ENCODE measurements at places on chromosomes 5 and 9.

DNA sequence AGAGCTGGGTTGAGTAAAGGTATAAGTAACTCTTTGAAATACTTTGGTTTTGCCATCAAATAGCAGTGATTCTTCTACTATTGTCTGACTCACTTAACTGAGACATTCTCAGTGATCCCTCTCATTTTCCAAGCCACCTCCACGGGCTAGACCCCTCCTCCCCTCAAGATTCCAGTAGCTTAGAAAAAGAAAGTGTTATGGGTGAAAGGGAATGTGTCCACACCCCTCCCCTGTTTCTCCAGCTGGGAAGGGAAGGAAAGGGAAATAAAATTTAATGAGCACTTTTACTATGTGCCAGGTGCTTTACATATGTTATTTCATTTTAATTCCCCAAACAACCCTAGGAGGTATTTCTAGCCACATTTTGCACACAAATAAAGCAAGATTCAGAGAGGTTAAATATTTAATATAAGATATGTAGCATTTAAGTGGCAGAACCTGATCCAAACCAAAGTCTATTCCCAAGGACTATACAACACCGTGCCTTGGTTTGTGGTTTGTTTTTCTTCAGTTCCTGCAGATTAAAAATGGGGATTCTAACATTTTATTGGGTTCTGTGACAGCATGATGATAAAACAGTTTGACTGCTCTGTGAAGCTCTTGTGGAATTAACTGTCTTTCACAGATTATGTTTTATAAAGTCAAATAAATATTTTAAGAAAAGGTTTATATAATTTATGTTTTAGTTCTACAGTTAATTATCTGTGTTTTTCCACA, 135.9 kb downstream of the ZSWIM6 start:
- DNase-seq: no peak

GRCh38 chr5:157855404-157855994, 3.4 kb downstream of the CLINT1 start:
- DNase-seq: no peak

DNA sequence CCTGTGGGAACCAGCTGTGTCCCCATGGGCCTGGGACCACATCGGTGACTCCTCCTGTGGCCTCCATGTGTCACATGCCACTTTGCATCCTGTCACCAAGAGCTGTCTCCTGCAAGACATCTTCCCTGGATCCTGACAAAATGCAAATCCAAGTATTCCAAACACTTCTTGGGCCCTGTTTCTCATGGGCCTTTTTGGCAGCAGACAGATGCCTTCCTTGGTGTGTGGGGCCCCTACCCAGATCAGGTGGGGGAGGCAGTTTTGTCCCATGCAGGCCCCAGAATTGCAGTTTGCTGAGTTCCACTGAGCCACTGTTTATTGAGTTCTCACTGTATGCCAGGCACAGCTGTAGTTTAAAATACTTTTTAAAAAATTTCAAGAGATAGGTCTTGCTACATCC, 62.5 kb upstream of the GABRP start:
- no peak for DNase-seq

- DNase-seq: no peak
These were observed 96.3 kb downstream of the ANKRD33B start for GRCh38 chr5:10660135-10660534.

DNA sequence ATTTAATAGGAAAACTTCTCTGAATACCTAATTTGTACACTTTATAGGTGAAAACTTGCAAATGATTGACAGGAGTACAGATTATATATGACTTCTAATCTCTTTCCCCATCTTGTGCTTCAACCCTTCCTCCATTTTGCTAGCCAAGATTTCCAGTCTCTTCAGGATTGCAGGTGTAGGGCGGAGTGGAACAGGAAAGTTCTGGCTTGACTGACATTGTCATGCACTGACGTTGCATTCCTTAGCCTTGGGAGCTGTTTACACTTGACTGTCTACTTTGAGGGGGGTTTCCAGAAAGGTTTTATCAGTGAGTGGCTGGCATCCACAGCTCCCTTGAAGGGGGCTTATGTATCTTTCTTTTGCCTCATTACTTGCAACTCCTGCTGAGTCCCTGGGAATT, 34.1 kb upstream of the GRIA1 start:
- DNase-seq: no peak

DNA sequence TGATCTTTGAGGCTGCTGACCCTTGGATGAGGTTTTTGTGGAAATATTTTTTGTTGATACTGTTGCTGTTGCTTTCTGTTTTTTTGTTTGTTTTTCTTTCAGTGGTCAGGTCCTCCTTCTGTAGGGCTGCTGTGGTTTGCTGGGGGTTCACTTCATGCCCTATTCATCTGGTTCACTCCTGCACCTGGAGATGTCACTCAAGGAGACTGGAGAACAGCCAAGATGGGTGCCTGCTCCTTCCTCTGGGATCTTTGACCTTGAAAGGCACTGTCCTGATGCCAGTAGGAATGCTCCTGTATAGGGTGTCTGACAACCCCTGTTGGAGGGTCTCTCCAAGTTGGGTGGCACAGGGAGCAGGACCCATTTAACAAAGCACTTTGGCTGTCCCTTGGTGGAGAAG, 67.0 kb upstream of the ACTBL2 start:
- DNase-seq: no peak

DNA sequence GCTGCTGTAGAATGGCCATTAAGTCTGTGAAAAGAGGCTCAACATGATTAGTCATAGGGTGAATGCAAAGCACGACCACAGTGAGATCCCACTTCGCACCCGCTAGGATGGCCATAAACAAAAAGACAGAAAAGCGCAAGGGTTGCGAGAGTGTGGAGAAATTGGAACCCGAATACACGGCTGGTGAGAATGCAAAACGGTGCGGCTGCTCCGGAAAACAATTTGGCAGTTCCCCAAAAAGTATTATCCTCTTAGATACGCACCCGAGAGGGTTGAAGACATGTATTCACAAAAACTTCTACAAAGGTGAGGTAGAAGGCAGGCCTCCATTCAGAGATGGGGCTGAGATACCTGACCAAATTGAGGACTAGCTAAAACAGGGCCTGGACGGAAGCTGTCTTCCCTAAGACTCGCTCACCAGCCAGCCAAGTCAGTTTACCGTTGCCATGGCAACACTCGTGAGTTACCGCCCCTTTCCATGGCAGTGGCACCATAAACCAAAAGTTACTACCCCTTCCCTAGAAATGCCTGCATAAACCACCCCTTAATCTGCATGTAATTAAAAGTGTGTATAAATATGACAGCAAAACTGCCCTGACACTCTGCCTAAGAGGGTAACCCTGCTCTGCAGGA, 726 bp upstream of the PSMB7 start:
- DNase-seq: no peak

GRCh38 chr9:72872718-72873117, 80.1 kb downstream of the ALDH1A1 start:
- no peak for DNase-seq

- DNase-seq: no peak
These were observed 12.2 kb downstream of the AFAP1L1 start for GRCh38 chr5:149283626-149284480.

DNA sequence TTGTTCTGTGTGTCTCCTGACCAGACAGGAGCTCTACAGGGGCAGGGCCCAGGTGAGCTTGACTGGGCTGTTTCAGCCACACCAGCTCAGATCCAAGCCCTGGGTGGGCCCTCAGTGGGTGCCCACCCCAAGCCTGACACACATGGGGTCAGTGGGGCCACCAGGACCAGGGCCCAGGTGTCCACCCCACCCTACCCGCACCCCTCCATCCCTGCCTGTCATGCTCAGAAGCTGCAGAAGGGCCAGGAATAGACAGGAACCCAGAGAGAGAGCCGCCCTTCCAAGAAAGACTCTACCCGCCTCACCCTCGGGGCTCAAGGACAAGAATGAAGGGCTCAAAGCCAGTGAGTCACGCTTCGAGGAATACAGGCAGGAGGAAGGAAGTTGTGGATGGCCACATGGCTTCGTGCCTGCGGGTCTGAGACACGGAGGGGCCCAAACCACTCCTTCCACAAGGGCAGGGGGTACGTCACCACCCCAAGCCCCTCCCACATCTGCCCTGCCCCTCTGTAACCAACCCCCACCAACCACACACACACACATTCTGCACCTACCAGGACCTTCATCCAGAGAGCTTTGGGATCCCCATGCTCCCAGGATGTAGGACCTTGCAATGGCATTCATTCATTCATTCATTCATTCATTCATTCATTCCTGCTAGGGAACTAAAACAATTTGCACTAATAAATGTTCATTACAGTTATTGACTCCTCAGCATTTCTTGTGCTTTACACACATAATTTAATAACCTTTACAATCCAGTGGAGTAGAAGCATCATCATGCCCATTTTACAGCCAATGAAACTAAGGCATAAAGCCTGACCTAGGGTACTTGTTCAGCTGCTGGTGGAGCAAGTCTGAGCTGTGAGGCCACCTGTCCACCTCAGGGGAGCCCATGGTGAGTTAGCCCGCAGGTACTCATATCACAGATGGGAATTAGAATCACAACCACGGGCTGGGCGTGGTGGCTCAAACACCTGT, 55.9 kb upstream of the STXBP1 start:
- DNase-seq: no peak

GRCh38 chr5:180171568-180172094, 37.4 kb downstream of the RASGEF1C start:
- no peak for DNase-seq

- DNase-seq: no peak
These were observed 220.4 kb downstream of the MAPKAP1 start for GRCh38 chr9:125486576-125486975.

DNA sequence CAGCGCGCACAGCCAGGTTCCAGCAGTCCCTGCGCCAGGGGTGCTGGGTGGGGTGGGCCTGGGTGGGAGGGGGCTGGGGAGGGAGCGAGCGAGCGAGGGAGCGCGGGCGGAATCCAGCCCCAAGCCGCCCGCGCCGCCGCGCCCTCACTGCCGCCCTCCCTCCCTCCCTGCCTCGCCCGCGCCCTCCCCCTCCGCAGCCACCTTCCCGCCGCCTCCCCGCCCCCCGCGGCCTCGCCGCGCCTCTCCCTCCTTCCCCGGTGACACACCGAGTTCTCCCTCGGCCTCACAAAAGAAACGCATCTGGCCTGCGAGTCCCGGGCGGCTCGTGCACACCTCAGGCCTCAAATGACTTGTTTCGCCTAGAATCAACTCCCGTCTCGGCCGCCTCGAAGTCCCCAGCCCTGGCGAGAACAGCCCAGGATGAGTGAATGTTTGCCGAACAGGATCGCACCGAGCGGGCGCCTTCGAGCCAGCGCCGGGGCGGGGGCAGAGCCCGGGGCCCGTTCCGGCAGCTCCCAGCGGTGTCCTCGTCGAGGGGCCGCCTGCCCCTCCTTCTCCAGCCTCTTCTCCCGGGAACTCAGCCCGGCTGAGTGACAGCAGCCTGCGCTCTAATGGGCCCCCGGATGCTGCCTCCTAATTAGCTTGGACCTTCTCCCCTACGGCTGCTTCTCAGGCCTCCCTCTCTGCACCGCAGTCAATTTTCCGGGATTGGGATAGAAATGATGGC, 371 bp upstream of the PITX1 start:
- DNase-seq: peak; percentile 26

DNA sequence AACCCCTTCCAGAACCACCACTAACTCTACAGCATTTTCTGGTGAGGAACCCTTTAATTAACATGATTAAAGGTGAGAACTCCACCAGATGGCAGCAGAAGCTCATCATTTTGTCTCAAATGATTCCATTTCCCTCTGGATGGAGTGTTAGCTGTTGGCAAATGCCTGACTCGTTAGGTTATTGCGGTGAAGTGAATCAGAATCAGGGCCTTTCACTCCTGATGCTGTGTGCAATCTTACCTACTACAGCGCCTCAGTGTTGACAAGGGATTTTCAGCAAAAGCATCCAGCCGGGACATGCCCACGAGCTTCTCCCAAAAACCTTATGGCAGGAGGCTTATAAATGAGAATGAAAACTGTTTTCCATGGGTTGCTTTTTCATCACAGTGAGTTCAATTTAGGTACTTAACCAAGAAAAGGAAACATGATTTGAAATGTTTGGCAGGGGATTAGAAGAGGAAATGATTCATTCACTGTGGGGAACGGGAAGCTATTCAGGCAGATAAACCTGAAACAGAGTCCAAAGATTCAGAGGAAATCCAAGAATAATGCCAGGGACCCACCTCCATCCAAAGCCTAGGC, 48.0 kb upstream of the CAST start:
- no peak for DNase-seq

DNA sequence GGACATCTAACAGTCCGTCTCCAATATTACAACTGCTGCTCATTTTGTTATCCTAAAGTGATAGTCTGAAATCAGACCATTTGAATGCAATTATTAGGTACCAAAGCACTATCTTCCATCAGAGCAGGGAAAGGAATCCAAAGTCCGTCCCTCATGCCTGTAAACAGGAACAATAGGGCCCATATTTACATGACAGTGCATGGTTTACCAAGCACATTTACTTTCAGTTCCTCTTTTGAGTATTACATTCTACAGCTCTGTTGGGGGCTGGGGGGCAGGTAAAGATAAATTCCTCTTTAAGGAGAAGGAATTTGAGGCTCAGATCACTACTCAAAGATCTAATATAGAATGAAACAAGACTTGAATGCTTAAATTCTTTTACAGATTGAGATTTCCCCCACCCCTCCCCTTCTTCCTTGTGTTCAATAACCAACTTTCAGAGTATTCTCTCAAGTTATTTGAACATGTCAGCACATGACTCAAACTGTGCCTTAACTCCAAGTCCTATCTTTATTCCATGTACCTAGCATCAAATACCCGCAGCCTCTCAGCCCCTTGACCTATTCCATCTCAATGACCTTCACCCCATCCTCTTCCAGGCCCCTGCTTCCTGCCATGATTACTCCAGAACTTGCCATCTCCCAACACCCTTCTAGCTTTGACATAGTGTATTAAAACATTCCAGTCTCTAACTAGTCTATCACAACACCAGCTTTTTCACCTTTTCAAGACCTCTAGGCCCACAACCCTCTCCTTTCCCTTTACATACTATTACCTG, 71.0 kb downstream of the BRINP1 start:
- no peak for DNase-seq

DNA sequence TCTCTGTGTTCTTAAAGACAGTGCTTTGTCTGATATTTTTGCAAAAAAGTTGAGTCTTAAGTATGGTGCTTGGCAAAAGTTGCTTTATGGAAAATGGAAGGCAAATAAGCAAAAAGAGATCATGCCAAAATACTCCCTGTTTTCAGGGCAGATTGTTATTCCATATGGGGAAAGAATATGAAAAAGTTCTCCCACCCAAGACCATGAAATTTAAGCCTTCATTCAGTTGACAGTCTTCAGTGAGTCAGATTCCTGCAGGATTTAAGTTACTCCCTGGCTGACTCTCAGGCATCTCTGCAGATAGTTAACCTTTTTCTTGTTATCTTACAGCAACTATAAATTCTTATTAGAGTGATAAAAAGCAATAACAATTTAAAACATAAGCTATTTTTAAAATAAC, 601.6 kb downstream of the PDE4D start:
- DNase-seq: no peak

DNA sequence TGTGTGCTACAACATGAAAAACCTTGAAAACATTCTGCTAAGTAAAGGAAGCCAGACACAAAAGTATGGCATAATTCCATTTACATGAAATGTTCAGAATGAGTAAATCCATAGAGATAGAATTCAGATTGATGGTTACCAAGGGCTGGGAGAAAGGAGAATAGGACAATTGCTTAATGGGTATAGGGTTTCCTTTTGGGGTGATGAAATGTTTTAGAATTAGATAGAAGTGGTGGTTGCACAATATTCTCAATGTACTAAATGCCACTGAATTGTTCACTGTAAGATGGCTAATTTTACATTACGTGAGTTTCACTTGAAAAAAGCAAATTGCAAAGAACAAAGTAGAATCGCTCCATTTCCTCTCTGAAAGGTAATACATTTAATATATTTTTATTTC, 43.0 kb upstream of the GAS1 start:
- DNase-seq: no peak

Measured in activated naive CD4-positive, alpha-beta T cell (primary cell).